Kidney glomerular epithelial cell (primary cell): ENCODE measurements at places on chromosomes 2 and 18.

DNA sequence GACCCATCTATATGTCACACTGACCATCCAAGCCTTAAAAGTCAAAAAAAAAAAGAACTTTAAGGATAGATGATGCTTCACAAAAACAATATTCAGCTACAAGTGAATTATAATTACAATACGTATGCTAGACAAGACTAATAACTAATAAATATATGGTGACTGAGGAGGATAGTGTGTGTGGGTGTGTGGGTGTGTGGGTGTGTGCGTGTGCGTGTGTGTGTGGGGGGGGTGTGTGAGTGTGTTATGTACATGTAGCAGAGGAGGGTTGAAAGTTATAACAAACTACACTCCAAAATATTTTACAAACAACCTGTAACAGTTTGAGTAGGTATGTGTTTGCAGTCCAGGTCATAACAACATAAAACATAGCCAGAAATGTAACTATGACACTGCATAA, 159.2 kb upstream of the RBBP8 start:
- no peak for DNase-seq

DNA sequence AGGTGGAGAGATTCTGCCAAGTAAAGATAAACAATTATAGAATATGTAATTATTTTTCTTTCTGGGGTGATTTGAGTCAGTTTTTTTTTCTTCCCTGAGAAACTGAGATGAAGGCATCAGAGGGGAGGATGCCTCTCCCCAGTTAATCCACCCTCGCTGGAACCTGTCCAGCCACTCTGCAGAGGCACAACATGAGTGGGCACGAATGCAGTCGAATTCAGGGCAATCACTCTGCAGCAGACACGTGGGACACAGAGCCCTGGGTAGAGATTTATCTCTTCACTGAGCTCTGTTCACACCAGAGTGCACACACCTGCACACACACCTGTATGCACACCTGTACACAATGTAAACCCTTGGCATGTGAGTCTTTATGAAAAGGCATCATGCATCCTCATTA, 154.2 kb downstream of the DCDC2C start:
- DNase-seq: no peak

DNA sequence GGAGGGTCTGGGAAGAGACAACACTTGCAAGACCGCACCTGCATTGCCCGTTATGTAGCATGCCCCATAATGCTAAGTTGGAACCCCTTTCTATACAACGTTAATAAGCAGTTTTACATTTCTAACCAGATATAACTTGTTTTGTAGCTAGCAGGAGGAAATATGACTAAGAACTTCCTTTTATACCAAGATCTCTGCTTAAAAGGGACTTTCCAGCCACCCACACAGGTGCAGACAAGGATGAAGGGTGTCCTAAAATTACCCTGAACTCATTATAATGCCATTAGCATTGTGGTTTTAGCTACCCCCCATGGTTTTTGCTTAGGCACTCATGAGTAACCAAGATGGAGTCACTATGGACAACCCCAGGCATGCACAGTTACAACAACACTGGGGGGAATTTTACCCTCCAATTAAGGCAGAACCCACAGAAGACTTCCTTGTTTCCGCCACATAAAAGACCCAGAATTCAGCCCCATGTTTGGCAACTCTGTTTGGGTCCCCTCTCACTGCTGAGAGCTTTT, 362.8 kb downstream of the CBLN2 start:
- no peak for DNase-seq

DNA sequence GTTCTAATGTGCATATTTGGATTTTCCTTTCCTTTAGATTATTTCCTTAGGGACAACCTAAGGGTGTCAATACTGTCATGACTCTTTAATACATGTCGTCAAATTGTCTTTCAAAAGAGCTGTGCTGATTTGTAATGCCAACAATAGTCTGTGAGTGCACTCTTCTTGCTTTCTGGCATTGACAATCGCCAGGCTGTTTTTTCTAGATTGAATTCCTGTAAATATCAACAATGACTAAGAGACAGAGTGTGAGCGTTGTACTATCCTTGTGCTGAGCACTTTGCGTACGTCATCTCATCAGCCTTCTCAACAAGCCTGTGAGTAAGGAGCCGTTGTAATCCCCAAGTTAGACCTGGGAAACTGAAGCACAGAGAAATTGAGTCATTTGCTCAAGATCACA, 96.0 kb downstream of the ACOXL start:
- no peak for DNase-seq

GRCh38 chr2:118350621-118351020, 262.4 kb downstream of the INSIG2 start:
- no peak for DNase-seq

DNA sequence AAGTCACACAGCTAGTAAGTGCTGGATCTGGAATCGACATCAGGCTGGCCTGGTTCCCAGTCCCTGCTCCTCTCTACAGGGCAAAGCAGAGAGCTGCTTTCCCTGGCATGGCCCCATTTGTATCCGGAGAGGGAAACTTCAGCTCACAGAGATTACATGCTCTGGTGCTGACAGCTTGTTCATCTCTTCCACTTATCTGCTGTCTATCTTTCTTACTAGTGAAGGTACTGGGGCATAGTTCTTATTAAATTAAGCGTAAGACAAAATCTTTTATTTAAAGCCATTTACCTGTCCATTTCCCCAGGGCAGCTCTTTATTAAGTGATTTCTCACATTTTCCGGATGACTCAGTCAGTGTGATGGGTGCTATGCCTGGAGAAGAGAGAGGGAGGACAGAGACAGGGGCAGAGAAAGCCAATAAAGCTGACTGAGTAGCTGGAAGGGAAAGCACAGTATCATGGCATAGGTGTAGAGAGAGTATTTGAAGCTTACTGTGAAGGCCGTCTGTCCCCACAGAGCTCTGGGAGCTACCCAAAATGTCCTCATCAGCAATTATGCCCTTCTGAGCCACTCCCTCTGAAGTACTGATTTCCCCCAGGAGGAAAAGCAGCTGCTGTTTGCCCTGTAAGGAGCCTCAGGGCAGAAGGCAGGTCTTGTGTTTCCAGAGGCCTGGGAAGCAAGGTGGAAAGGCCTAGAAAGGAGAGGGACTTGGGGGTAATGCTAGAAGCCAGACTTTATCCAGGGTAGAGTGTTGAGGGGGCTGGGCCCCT, 44.1 kb upstream of the EPAS1 start:
- DNase-seq: no peak

DNA sequence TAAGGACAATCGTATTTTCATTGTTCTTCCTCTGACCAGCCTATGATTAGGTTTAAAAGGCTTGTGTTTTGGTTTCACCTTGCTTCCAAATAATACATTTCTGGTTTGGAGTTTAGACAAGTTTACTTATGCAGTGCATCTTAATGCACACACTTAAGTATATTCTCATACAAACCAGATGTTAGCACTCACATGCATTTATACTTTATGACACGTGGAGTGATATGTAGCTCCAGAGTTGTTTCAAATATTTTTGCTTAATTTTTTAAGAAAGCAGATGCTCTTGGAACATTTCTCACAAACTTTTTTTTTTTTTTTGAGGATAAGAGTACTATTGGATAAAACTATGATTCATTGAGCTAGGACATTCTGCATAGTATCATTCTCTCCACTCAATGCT, 109.9 kb downstream of the PDE1A start:
- no peak for DNase-seq

GRCh38 chr2:46174345-46175170, 122.6 kb upstream of the EPAS1 start:
- DNase-seq: no peak

- no peak for DNase-seq
Observed at GRCh38 chr2:156088587-156088986, 243.9 kb downstream of the NR4A2 start.

DNA sequence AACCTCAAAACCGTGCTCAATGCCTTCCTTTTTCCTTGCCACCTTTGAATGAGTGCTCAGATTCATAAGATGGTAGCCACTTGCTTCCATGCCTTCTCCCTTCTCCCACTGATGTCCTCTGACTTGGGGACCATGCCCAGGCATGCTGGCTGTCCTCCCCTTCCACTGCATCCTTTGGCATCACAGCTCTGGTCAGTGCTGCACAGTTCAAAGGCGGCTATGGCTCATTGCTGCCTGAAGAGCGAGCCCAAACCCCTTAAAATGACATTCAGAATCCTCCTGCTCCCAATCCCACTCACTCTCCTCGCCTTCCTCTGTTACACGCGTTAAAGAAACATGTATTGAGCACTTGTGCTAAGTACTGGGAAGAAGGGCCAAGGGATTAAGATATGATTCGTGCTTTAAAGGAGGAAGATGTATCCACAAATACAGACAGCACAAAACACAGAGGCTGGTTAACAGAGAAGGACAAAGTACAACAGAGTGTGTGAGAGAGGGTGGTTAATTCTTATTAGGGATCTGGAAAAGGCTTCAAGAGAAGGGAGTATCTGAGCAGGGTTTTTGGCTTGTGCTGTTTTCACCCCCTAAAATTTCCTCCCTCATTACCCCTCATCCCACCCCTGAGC, 81.8 kb downstream of the CERKL start:
- DNase-seq: no peak

DNA sequence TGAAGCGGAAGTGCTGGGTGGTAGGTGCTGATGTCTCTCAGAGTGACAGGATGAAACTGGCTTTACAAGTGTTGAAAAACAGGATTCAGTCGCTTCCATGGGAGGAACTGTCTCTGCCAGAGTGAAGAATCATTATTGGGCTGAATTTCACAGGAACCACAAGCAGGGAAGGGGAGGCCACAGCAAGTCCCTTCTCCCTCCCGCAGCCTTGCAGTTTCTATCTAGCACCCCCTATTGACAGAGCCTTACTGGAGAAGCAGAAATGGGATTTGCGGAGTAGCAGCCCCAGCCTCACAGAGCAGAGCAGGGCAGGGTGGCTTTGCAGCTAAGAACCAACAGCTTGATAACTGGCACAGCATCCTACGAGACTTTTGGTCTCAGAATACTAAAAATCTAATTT, 33.3 kb upstream of the RMP24 start:
- DNase-seq: no peak

DNA sequence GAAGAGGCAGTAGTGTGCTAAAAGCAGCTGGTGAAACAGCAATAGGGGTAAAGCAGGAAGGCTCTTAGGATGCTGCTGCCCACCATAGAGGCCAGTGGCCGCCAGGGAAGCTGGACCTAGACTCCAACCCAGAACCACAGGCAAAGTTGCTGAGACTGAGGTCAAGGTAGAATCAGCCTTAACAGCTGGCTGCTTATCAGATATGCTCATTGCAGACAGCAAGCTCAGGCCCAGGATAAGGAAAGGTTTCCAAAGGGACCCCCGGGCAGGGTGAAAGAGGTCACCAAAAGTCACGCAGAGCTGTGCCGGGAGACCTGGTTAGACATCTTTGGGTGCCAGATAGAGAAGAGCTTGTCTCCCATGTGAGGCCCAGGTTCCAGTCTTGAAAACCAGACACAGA, 42.9 kb upstream of the EPG5 start:
- no peak for DNase-seq
